ENCODE measurements at places on chromosomes 7 and 10.

GRCh38 chr10:4067931-4068561 lies 283.0 kb upstream of the KLF6 start:
- H3K27ac ChIP-seq = no peak overlapping the region
- peaks cover 9% of the 10 kb centered on the region for H3K4me1 ChIP-seq
- no peak for DNase-seq
- no peaks in the 10 kb centered on the region for H3K36me3 ChIP-seq
- H3K27me3 ChIP-seq = no peaks in the 10 kb centered on the region

DNA sequence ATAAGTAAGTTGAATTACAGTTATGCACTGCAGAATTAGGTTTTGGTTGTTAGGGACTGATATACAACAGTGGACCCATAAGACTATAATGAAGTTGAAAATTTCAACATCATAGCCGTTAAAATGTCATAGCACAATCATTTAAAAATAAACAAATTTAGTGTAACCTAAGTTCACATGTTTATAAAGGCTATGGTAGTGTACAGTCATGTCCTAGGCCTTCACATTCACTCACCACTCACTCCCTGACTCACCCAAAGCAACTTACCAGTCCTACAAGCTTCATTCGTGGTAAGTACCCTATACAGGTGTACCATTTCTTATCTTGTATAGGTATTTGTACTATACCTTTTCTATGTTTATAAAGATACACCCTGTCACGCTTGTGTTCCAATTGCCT lies 113.7 kb downstream of the RAB11FIP2 start:
- no peaks in the 10 kb centered on the region for H3K36me3 ChIP-seq
- DNase-seq = no peak
- no peaks in the 10 kb centered on the region for H3K27me3 ChIP-seq

DNA sequence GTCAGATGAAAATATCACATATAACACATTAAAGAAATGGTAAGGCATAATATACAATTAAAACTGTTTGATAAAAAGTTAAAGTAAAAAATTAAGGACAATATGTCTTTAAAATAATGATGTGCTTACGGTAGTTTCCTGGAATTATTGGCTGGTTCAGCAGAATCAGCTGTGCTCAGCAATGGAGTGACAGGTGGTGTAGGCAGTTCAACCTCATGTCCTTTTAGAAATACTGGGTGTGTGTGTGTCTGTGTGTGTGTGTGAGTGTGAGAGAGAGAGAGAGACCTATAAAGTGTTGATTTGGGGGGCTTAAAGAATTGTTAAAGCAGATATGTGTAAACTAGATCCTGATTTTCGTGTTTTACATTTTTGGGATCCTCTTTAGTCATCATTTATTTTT lies 141.2 kb downstream of the ADAM22 start:
- DNase-seq = no peak
- peaks cover 2% of the 10 kb centered on the region for H3K27me3 ChIP-seq
- H3K4me1 ChIP-seq = peaks cover 5% of the 10 kb centered on the region

- H3K4me3 ChIP-seq = no peak overlapping the region
- H3K4me1 ChIP-seq = no peaks in the 10 kb centered on the region
- no peak overlapping the region for H3K27ac ChIP-seq
- no peak for DNase-seq
These were observed 3.9 kb upstream of the CD36 start for GRCh38 chr7:80634505-80634904.

- no peak for DNase-seq
- H3K27me3 ChIP-seq = peaks cover 20% of the 10 kb centered on the region
- no peak overlapping the region for H3K4me3 ChIP-seq
- H3K36me3 ChIP-seq = no peaks in the 10 kb centered on the region
These were observed 66.9 kb upstream of the FHIP2A start for GRCh38 chr10:114754445-114755320.

DNA sequence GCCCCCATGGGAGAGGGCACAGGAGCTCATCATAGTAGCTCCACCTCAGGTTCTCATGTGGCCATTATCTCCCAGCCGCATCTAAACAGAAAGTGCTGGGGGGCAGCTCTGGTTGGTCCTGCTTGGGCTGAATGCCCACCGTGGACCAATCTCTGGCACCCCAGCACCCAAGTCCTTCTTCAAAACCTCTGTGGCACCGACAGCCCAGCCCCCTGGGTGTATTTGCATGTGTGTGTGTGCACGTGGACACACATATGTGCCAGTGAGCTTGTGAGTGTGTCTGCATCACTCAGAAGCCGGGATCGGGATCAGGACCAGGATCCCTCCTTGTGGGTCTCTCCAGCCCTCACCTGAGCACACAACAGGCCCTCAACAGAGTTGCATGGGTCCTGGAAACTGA lies 68.2 kb downstream of the ALOX5 start:
- peaks cover 6% of the 10 kb centered on the region for H3K27me3 ChIP-seq
- no peak overlapping the region for H3K4me3 ChIP-seq
- no peaks in the 10 kb centered on the region for H3K36me3 ChIP-seq
- H3K4me1 ChIP-seq = peaks cover 6% of the 10 kb centered on the region
- DNase-seq = no peak

DNA sequence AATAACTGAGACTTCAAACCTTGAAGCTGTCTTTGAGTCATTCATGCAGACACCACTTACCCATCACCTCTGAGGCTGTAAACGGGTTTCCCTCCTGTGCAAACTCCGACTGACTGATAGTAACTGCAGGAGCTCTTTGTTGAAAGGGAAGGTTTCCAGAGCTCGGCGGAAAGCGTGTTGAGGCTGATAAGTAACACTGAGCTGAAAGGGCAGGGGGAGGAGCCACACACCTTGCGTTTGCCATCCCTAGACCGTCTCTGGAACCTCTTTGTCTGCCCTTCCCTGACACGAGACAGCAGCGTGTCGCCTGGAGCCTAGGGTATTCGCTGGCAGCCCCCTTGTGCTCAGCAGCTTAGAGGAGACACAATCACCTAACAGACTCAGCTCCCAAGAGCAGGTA lies 134.0 kb downstream of the PAXIP1 start:
- H3K27ac ChIP-seq = no peak overlapping the region
- DNase-seq = no peak
- peaks cover 19% of the 10 kb centered on the region for H3K27me3 ChIP-seq
- H3K4me1 ChIP-seq = no peaks in the 10 kb centered on the region
- H3K36me3 ChIP-seq = no peaks in the 10 kb centered on the region

DNA sequence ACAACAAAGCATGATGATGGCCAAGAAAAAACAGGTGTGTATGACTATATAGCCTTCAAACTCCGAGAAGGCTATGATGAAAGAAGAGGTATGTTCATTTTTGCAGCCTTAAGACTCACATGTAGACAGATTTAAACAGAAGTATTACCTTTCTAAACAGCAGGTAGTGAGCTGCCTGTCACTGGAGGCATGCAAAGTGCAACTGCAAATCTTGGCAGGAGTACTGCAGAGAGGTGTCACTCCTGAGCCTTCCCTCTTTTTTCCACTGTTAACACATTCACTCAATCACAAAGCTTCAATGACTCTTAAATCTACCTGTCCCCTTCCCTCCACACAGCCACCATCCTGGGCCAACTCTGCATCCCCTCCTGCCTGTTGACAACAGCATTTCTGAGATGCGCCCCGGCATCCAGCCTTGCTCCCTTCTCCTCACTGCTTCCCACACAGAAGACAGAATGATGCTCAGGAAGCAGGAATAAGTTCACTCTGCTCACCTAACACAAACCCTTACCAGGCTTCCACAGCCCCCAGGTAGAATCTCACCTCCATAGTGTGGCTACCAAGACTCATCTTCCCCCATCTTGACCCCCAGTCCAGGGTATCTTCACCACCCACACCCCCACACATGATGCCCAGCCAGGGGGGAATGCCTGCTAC lies 161.9 kb upstream of the ZMIZ1 start:
- H3K27ac ChIP-seq = no peak overlapping the region
- peak; percentile 9 for DNase-seq
- no peaks in the 10 kb centered on the region for H3K36me3 ChIP-seq
- H3K27me3 ChIP-seq = no peaks in the 10 kb centered on the region
- H3K4me3 ChIP-seq = no peak overlapping the region

DNA sequence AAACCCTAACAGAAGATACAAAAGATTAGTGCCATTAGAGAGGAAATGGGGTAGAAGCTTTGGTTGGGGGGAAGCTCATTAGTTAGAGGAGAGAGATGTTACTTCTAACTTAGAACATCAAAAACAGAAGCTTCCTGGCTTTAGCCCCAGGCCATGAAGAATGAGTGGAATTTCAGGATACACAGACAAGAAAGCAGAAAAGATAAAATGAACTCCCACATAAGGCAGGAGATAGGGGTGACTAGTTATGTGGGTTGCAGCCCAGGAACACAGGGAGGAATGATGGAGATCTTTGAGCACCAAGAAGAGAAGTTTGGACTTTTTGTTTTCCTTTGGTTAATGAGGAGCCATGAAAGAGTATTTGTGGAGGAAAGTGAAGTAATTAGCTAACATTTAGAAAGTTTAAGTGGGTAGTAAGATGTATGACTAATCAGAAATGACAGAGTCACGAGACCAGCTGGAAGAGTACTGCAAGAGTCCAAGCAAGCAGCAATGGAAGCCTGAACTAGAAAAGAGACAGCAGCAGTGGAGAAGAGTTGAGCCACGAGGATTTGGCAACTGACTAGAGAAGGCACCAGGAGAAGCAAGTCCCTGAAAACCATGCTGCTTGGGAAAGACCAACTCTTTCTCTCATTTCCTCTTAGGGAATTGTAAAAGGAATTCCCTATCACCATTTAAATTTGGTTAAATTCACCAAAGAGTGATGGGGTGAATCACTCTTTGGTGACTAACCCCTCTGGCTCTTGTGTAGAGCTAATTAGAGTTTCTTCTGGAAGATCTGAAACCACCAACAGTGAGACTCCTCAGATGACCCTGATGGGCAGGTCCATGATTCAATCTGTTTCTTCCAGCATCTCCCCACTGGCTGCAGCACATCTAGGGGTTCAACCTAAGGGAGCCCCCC lies 131.9 kb downstream of the KCNMA1 start:
- no peaks in the 10 kb centered on the region for H3K4me1 ChIP-seq
- DNase-seq = no peak
- H3K36me3 ChIP-seq = no peaks in the 10 kb centered on the region

All from activated CD4-positive, alpha-beta memory T cell treated with anti-CD3 and anti-CD28 coated beads, Interleukin-2, amount 10 ng/mL, durations not matched to agents 7 days and 5 days (primary cell).